ENCODE measurements at places on chromosomes 7 and 10. TPM values are rescaled to one million over a fixed set of nuclear protein-coding genes. Genes with fewer than 3 reads are reported as not detected.

The FAM13C gene
- 8.1 TPM for total RNA-seq

The TRIL gene
- not detected for total RNA-seq

DNA sequence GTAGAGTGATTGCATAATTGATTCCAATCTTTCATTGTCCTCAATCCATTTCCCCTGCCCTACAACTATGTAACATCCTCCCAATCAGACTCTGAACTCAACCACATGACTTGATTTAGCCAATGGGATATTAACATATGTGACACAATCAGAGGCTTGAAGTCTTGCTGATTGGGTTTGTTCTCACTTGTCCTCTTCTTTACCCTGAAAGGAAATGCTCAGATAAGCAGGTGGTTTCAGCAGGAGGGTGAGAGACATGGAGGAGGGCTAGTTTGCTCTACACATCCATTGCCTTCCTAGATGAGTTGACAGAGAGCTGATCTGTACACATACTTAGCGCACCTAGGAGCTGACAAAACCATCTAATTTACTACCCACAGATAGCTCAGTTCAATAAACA lies 669.4 kb downstream of the NRG3 start:
- no peak for DNase-seq

DNA sequence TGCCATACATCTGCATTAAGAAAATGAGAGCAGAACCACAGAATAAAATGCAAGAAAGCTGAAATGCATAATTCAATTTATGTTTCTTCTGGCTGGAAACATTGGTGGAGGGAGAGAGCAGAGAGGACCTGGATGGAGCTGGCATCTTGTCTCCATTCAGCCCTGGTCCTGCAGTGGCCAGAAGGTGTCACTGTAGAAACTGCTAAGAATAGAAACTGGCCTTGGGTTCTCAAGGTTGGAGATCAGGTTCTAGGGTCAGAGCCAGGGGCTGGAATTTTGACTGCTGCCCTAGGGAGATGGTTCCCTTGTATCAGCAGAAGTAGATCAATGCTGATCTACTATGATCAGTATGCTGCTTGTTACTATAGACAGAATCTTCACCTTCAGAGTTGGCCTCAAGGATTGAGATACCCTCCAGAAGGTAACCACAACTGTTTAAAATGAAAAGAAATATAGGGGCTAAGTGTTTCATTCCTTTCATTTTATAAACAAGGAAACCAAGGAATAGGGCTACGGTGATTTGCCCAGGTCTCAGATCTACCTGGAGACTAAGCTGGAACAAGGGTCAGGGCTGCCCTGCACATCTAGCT lies 13.1 kb downstream of the TAS2R41 start:
- no peak for DNase-seq

The LMOD2 gene
- total RNA-seq = not detected

DNA sequence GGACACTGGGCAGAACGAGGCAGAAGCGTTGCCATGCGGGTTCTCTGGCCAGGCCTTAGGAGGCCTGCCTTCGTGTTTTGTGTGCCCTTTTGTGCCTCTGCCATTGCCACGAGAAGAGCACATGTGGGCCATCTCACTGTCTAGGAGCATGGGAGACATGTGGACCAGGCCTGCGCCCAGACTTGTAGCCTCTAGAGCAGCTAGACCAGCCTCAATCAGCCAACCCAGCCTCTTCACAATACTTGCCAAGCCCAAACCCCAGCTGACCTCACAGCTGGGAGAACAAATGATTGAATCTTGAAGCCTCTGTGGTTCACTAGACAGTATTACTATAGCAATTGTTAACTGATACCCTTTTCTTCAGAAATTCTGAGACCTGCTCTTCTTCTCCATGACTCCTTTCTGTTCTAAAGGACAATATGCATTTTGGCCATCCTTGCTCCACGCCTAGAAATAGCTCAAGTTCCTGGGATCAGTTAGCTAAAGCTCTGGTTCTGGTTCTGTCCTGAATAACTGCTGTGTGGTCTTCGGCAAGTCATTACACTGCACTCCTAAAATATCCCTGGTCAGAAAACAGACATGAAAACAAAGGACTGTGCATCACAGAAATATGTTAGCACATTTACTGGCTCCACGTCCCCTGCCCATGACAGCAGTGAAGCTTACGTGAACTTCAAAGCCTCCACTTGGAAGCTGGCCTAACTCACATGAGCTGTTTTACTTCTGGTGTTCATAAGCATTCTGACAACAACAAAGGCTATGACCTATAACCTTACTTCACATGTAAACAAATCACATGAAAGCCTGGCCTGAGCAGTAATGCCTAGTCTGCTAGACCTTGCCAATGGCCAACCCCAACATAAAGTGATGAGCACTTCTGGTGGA lies 72.3 kb upstream of the MKRN1 start:
- no peak for DNase-seq

DNA sequence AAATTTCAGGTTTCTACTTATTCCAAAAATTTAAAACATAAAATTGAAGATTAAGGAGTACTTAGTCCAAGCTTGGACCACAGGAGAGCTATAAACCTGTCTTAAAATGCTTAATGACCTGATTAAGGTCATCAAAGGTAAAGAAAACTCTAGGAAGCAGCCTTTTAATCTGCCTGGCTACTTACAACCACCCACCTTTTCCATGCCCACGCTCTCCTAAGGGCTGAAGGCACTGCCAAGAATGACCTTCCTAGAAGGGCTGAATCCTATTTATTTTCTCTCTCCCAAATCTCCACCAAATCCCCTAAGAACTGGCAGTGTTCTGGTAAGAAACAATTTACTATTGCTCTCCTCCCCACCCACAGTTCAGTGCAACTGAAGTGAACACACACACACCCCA lies 6.8 kb downstream of the MPP7 start:
- no peak for DNase-seq

GRCh38 chr7:157476201-157476600 lies 139.4 kb downstream of the DNAJB6 start:
- DNase-seq = no peak

DNA sequence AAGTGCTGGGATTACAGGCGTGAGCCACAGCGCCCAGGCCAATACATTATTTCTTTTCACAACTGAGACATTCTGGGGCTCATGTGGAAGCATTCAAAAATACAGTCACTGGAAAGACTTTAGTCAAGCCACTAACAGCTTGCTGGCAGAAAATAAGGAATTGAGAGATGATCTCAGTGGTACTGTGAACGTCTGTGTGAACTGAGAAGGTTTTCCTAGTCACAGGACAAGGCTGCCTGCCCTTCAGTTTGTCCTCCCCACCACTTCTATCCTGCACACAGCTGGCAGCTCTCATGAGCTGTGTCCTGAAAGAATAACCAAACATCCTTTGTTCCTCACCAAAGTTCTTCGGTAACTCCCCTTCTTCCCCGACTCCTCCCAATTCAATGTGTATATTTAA lies 31.3 kb upstream of the ITGA8 start:
- no peak for DNase-seq

The RPS24 gene
- 3,319 TPM for total RNA-seq

DNA sequence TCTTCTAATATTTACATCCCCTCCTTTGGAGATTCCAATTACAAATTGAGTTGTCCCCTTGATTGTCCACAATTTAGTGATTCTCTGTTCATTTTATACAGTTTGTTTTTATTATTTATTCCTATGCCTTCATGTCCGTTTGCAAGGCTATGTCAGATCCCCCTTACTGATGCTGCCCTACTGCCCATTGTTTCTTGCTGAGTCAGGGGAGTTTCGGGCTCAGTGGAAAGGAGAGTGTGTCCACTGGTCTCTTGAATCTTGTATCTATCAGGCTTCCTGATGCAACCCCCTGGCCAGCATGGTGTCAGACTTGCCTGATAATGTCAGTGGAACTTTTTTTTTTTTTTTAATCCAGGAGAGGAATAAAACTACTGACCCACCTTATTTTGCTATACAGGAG lies 384.4 kb downstream of the CDC14C start:
- no peak for DNase-seq

- DNase-seq = no peak
These were observed 89.6 kb downstream of the EXOC6 start for GRCh38 chr10:92937876-92938275.

DNA sequence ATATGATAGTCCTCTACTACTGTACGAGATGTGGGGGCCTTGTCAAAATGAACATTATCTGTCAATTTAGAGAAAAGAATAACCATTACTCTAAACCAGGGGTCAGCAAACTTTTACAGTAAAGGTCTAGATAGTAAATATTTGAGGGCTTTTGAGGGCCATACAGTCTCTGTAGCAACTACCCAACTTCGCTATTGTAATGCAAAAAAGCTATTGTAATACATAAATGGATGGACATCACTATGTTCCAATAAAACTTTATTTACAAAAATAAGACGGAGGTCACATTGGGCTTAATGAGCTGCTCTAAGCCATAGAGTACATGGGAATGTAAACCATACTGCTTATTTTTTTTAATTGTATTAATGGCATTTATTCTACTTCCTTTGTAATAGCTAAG lies 477.8 kb upstream of the GALNT17 start:
- DNase-seq = no peak

DNA sequence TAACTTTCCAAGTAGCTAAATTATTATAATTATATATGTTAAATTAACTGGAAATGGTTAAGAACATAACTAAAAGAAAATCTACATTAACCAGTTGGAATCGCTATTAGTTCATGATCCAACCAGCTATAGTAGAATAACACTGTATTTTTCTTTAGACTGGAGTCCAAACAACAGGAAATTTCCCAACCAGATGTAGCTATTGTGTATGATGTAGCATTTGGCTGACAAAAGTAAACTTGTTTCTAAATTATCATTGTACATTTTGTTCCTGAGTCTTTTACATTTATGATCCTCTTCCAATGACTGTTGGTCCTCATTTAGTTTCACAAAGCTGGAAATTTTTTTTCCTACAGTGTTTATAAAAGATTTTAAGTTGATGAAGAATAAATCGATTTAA lies 62.1 kb downstream of the PAPSS2 start:
- no peak for DNase-seq

The SPOCK2 gene
- 0.29 TPM for total RNA-seq

The SNX10 gene
- total RNA-seq = 38.2 TPM

The MALRD1 gene
- not detected for total RNA-seq

DNA sequence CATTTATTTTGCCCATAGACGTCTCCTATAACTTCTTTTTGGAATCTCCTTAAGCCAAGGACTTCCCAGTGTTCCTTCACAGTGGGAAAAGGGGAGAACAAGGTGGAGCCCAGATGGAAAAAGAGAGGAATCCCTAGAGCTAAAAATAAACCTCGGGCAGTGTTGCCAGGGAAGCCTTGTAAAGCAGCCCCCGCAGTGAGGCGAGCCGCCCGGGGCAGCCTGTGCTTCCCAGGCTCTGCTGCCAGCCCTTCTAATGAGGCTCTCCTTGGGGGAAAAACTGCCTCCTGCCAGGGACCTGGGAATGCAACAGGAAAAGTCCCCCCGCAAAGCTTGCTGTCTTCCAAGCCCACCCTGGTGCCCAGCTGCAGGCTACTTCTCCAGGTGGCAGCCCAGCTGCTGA lies 71.7 kb downstream of the SH3PXD2A start:
- DNase-seq = no peak

DNA sequence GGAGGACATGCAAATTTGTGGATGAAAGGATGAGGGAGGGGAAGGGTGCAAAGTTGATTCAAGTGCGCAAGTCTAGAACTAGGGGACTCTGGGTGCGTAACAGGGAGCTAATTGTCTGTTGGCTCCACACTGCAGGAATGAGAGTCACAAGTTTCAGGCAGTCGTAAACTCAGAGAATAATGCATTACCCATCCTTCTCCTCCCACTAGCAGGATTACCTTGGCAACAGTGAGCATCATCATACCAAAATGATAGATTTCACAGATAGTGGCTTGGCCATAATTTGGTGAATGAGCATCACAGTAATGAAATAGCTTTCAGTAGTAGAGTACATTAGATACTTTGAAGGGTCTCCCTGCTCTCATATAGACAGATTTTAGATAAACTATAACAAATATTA lies 565.5 kb downstream of the GALNT17 start:
- no peak for DNase-seq

DNA sequence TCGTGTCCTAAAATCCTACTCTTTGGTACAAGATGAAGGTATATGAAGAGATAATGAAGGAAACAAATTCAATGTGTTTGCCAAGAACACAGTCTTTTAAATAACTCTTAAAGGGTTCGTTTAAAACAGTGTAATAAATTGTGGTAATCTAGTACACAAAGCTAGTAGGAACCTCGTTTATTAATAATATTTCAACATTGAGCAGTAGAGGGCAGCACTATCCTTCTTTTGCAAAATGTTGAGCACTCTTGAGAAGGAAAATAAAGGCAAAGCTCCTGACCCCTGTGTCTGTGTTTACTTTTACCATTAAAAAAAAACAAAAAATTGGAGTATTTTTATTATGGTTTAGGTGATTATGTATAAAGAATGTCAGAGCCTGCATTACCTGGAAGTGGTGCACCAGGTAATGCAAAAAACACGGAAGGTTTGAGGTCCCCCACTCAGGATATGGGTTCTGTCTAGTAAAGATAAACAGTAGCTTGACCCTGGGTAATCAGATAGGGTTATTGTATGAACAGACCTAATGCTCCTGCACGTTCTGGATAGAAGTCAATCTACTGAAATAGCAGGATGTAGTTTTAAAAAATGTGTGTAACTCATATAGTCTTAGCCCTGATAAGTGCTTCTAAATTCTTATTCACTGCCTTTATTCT lies 5.7 kb upstream of the GOT1 start:
- DNase-seq = peak; percentile 43

The BLNK gene
- 0.10 TPM for total RNA-seq

The CAMK2B gene
- not detected for total RNA-seq

Data from H4 (cell line).